ENCODE measurements at places on chromosomes 7 and 10. TPM values are rescaled to one million over a fixed set of nuclear protein-coding genes. Genes with fewer than 3 reads are reported as not detected.

Gene LIPM
- total RNA-seq, result not detected

Gene PLPP4
- total RNA-seq, result 4.7 TPM

Gene UPK3B
- 0.13 TPM for total RNA-seq

Gene CLCN1
- total RNA-seq, result not detected

Gene GTF2IRD1
- 5.6 TPM for total RNA-seq

Gene NUTM2E
- not detected for total RNA-seq
